ENCODE measurements at places on chromosomes 5 and 9. TPM values are rescaled to one million over a fixed set of nuclear protein-coding genes. Genes with fewer than 3 reads are reported as not detected.

Gene GHR
- total RNA-seq = not detected

Gene TPRN
- 8.2 TPM for total RNA-seq

Gene BAG1
- total RNA-seq = 93.4 TPM

Gene PAPPA
- not detected for total RNA-seq

Gene SPINK4
- total RNA-seq = not detected

Gene SEMA5A
- total RNA-seq = not detected

Gene ADAMTS16
- total RNA-seq = not detected

Gene CER1
- not detected for total RNA-seq

Gene PCSK1
- not detected for total RNA-seq

Gene HTR4
- not detected for total RNA-seq

DNA sequence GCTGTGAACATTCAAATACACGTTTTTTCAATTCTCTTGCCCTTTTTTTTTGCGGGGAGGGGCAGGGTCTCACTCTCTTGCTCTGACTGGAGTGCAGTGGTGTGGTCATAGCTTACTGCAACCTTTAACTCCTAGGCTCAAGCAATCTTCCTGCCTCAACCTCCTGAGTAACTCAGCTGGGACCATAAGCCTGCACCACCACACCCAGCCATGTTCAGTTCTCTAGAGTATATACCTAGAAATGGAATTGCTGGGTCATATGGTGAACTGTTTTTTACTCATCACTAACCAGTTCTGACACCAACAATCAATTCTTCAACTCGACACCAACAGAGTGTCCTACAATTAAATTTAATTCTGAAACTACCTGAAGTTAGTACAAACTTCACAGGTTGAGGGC lies 85.5 kb upstream of the ZNF169 start:
- peaks cover 16% of the 10 kb centered on the region for H3K4me1 ChIP-seq
- H3K4me3 ChIP-seq = no peak overlapping the region
- DNase-seq = no peak
- H3K27ac ChIP-seq = no peak overlapping the region

DNA sequence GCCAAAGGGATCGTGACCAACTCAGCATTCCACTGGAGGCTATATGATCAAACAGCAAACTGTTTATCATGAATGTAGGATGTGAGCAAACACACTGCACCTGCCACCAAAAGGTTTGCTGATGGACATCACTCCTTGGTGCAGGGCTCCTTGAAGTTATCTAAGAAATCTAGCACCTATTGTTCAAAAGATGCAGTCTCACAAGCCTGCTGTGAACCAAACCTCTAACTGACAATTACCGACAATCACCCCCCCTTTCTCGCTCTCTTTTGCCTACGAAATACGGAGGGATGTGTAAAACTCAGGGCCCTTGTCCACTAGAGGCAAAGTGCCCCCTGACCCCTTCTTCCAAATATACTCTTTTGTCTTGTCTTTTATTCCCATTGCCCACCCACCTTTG lies 2.5 kb upstream of the CLTA start:
- no peak overlapping the region for H3K4me3 ChIP-seq
- peaks cover 30% of the 10 kb centered on the region for H3K4me1 ChIP-seq
- H3K36me3 ChIP-seq = no peaks in the 10 kb centered on the region
- no peaks in the 10 kb centered on the region for H3K27me3 ChIP-seq
- DNase-seq = no peak

DNA sequence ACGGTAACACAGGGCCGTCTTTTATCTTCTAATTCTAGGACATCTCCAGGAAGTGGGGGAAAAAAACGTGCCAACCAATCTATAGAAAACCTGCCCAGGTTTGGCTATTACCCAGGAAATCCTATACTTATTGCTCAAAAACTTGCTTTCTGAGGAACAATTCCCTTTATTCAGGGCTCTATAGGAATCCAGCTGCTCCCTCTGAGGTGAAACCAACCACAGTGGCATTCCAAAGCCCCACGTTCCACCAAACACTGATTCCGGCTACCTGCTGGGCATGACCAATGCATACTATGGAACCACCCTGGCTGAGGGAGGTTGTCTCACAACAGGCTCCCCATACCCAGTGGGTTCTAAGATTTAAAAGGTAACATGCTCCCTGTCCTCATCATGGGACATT lies 57.6 kb downstream of the GLIS3 start:
- no peaks in the 10 kb centered on the region for H3K36me3 ChIP-seq
- DNase-seq = no peak
- H3K4me3 ChIP-seq = no peak overlapping the region
- H3K27ac ChIP-seq = no peak overlapping the region

GRCh38 chr5:169011451-169011850 lies 289.5 kb downstream of the SLIT3 start:
- DNase-seq = no peak
- no peak overlapping the region for H3K27ac ChIP-seq
- H3K27me3 ChIP-seq = no peaks in the 10 kb centered on the region
- H3K36me3 ChIP-seq = no peaks in the 10 kb centered on the region
- H3K4me3 ChIP-seq = no peak overlapping the region

GRCh38 chr5:109767997-109768396 lies 78.3 kb downstream of the MAN2A1 start:
- H3K4me1 ChIP-seq = no peaks in the 10 kb centered on the region
- DNase-seq = no peak
- H3K36me3 ChIP-seq = peaks cover 37% of the 10 kb centered on the region
- H3K27me3 ChIP-seq = no peaks in the 10 kb centered on the region
- H3K4me3 ChIP-seq = no peak overlapping the region
- no peak overlapping the region for H3K27ac ChIP-seq

DNA sequence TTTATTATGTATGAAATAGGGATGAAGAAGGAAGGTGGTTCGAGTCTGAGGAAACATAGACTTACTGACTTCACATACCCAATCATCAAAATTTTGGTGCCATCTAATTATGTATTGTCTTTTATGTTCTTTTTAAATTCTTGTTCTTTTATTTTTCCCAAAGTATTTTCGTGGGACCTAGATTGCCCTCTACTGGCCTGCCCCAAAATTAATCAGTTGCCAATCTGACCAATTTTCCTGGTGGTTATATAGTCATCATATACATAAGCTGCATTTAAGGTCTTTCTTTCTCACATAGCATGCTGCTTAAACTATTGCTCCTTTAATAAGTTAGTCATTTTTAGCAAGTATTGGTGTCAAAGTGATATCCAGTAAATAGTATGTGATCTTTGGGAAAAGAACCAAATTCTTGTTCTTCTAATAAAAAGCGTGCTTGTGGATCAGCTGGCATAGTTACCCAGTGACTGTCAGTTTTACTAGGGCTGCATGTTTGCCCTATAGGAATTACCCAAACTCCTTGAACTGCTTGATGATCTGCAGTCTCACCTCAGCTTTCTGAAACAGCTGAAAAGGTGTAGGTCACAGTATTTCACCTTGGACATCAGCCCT lies 223.5 kb downstream of the SH3GL2 start:
- H3K36me3 ChIP-seq = no peaks in the 10 kb centered on the region
- H3K4me1 ChIP-seq = no peaks in the 10 kb centered on the region
- H3K27me3 ChIP-seq = no peaks in the 10 kb centered on the region
- DNase-seq = no peak
- H3K27ac ChIP-seq = no peak overlapping the region
- H3K4me3 ChIP-seq = no peak overlapping the region

GRCh38 chr5:169873642-169874041 lies 106.7 kb downstream of the INSYN2B start:
- H3K27ac ChIP-seq = no peak overlapping the region
- no peak overlapping the region for H3K4me3 ChIP-seq
- no peaks in the 10 kb centered on the region for H3K27me3 ChIP-seq

GRCh38 chr5:143138839-143139238 lies 264.6 kb downstream of the NR3C1 start:
- no peak overlapping the region for H3K4me3 ChIP-seq
- H3K27me3 ChIP-seq = no peaks in the 10 kb centered on the region
- H3K27ac ChIP-seq = no peak overlapping the region

- peaks cover 13% of the 10 kb centered on the region for H3K27me3 ChIP-seq
- no peak for DNase-seq
- H3K4me1 ChIP-seq = no peaks in the 10 kb centered on the region
- no peak overlapping the region for H3K27ac ChIP-seq
- no peak overlapping the region for H3K4me3 ChIP-seq
- peaks cover 5% of the 10 kb centered on the region for H3K36me3 ChIP-seq
Measured at GRCh38 chr9:132596200-132596599, 13.8 kb downstream of the BARHL1 start.

DNA sequence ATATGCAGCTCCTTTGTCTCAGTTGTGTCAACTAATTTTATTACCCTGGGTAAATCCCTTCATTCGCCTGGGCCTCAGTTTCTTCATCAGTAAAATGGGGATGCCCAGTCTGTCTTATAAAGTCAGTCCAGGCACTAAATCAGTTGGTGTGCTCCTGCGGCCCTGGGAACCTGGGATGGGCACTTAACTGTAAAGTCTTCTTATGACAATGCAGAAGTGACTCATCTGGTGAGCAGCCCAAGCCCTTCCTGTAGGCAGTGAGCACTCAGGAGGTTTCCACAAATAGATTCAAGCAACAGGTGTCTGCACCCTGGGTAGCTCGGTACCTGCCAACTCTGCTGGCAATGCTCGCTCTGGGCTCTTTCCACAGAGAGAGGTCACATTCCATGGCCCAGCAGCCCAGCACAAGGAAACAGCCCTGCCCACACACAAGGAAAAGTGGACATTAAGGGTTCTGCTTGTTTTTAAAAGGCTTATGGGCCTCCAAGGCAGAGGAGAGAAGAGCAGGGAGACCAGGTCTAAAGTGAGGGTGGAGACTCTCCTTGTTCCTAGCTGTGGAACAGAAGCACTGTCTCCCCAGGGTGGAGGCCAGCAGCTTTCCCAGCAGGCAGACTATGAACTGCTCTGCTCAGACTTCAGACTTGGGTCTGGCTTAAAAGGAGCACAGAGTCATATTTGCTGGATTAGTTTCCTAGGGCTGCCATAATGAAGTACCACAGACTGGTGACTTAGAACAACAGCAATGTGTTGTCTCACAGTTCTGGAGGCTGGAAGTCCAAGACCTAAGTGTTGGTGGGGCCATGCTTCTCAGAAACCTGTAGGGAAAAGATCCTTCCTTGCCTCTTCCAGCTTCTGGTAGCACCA lies 89.7 kb upstream of the ADRA1B start:
- no peak overlapping the region for H3K4me3 ChIP-seq
- no peaks in the 10 kb centered on the region for H3K36me3 ChIP-seq
- H3K27me3 ChIP-seq = no peaks in the 10 kb centered on the region
- H3K27ac ChIP-seq = no peak overlapping the region
- H3K4me1 ChIP-seq = no peaks in the 10 kb centered on the region
- no peak for DNase-seq
